ENCODE measurements at places on chromosomes 11 and 22. TPM values are rescaled to one million over a fixed set of nuclear protein-coding genes. Genes with fewer than 3 reads are reported as not detected.
A peak's percentile ranks its signal among the peaks of the same experiment; 100 is the strongest.

GRCh38 chr11:11463405-11463804 lies 110.4 kb upstream of the CSNK2A3 start:
- DNase-seq: peak; percentile 47

- DNase-seq: peak; percentile 77
These were observed 16.8 kb upstream of the MFRP start for GRCh38 chr11:119363081-119363850.

DNA sequence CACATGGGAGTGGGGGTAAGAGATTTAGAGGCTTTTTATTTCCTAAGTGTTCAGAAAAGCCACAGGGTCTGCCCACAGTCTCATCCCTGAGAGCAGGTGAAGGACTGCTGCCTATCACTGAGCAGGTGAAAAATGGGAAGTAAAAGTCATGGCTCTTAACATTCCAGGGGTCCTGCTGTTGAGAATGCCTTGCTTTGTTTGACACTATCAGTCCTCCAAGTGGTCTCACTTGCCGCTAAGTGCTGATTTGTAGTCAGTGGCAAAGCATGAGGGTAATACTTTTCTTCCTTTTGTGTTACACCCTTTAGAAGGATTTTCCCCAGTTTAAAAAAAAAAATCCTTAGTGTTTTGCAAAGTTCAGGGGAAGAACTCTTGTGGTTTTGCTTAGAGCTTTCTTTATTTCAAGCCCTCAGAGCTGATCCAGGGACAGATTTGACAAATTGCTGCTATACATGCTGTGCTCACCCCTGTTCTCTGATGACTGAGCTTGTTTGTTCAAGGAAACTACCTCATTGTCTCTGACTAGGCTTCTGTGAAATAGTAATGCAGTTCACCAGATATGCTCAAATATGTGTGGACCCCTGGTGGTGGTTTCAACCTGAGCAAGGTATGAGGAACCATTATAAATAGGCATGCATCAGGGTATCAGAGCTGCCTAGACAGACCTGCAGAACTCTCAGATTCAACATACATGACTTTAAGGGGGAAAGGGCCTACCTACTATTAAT lies 141.0 kb downstream of the ARHGAP42 start:
- no peak for DNase-seq

DNA sequence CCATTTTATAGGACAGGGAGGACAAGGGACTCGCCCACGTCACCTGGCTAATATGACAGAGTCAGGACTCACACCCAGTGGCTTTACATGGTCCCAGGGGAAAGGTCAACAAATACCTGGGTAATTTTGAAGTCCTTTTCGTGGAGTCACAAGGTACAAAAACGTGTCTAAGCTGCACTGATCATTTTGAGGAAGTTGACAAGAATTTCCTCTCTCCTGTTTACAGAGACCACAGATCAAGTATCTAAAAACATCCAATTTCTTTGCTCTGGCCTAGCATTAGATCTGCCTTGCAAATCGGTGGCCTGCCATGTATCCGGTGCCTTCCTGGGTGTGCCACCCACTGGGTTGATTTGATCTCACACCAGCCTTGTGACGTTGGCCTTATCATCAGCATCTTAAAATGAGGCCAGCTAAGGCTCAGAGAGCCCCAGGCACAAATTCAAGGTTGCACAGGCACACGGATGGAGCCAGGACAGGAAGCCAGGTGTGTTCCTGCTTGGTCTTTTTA lies 17.6 kb downstream of the GDPD5 start:
- no peak for DNase-seq

APOL5 gene
- not detected for total RNA-seq

CCDC116 gene
- not detected for total RNA-seq
